ENCODE measurements at places on chromosomes 11 and 22. TPM values are rescaled to one million over a fixed set of nuclear protein-coding genes. Genes with fewer than 3 reads are reported as not detected.

- no peak for DNase-seq
Observed at GRCh38 chr22:23529166-23530103, 50.7 kb downstream of the IGLL1 start.

GRCh38 chr11:12505183-12505582 lies 127.8 kb downstream of the PARVA start:
- no peak for DNase-seq

DNA sequence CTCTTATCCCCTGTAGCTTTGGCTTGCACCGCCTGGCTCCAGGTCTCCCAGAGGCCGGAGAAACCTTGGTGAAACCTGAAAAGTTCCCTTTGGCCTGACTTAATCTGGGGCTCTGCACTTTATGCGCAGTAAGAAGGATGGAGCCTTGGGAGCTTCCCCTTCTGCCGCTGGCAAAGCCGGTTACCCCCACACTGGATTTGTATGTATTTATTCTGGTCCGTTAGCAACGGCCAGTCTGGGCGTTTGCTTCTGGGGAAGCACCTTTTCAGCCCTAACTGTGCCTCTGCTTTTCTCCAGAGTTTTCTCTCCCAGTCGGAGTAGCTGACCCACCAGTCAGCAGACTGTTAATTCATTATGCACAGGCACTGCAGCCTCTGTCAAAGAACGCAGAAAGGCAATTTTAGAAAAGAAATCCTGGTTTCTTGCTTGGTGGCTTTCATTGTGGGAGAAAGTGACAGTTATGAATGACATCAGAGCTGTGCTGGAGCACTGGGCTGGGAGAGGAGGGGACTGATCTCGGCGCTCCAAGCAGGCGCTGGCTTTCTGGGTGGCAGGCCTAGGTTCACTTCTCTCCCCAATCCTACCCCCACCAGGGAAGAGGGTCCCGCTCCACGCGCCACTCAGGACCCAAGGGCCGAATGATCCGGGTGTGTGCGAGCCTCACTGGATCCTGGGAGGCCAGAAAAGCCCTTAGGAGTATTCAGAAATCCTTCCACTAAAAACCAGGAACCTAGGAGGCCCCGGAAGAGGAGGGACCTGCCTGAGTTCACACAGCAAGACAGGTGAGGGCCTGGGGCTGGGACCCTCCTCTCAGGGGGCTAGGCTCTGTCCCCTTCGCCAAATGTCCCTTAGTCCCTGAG lies 70.2 kb downstream of the RTL6 start:
- DNase-seq, result no peak

GLYATL2 gene
- total RNA-seq, result 0.97 TPM

JHY gene
- 4.5 TPM for total RNA-seq

Measured in fibroblast of villous mesenchyme (primary cell).